ENCODE measurements at places on chromosomes 2 and 18.
A peak's percentile ranks its signal among the peaks of the same experiment; 100 is the strongest.

DNA sequence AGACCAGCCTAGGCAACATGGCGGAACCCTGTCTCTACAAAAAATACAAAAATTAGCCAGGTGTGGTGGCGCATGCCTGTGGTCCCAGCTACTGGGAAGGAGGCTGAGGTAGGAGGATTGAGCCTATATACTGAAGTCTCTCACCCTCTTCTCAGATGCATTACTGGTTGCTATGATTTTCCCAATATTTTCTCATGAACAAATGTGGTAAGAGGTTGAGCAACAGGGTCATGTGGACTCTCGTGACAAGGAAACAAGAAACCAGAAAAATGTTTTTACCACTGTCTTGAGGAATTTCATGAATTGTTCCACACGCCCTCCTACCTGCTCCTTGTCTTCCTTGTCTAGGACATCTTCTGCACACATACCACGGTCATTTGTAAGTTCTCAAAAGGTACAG lies 12.4 kb downstream of the LMAN2L start:
- DNase-seq = peak; percentile 58

DNA sequence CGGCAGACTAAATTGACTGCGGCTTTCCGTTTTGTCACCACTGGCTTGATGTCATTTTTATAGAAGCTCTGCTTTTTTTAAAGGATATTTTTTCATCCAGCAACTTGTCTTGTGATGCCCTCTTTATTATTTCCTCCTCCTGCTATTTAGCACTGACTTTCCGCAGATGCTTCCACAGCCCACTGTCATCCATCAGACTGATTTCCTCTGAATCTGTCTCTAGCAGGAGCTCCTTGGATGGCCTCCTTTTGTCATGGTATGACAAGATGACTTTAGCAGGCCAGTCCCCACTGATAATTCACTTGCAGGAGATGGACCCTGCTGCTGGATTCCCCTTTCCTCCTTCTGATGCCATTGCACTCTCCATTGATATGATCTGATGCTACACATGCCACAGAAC lies 454.6 kb downstream of the TSN start:
- DNase-seq = no peak

GRCh38 chr2:135905679-135906078 lies 29.4 kb upstream of the MCM6 start:
- no peak for DNase-seq

- no peak for DNase-seq
Measured at GRCh38 chr2:146305164-146305563, 1539.7 kb upstream of the ACVR2A start.

- DNase-seq = no peak
Measured at GRCh38 chr2:49335546-49335945, 181.2 kb upstream of the FSHR start.

- DNase-seq = no peak
Measured at GRCh38 chr2:190882856-190883582, 2.4 kb downstream of the GLS start.

- no peak for DNase-seq
Measured at GRCh38 chr2:187310701-187311100, 137.4 kb downstream of the CALCRL start.

- no peak for DNase-seq
Measured at GRCh38 chr2:6352906-6353515, 512.7 kb downstream of the CMPK2 start.

GRCh38 chr2:98504381-98505109 lies 59.9 kb downstream of the INPP4A start:
- DNase-seq = no peak

- no peak for DNase-seq
Measured at GRCh38 chr2:189783451-189783926, 650 bp downstream of the ORMDL1 start.

- no peak for DNase-seq
Measured at GRCh38 chr2:239273280-239274234, 127.3 kb downstream of the HDAC4 start.

- no peak for DNase-seq
Measured at GRCh38 chr2:107618769-107619168, 207.9 kb upstream of the RGPD4 start.

- no peak for DNase-seq
Measured at GRCh38 chr2:111169268-111169667, 48.6 kb downstream of the BCL2L11 start.

DNA sequence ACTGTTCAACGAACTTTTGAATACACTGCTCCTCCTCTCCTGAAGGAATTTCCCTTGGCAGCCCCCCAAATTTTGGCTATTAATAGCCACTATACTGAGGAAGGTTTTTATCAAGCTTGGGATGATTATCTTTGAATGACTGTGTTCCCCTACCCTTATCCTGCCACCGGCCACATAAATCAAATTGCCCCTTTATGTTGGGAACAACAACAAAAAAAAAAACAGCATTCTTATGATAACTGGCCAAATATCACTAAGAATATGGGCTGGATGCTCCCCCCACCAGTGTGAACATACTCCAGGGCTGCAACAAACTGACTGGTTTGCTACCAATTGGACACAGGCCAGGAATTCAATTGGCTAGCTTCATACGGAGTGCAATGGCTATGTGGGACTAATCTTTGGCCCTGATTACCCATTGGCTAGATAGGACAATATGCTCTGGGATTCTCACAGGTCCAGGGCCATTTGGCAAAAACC lies 20.6 kb downstream of the DUSP11 start:
- DNase-seq = no peak

GRCh38 chr2:19682493-19682892 lies 219.3 kb downstream of the TTC32 start:
- no peak for DNase-seq

DNA sequence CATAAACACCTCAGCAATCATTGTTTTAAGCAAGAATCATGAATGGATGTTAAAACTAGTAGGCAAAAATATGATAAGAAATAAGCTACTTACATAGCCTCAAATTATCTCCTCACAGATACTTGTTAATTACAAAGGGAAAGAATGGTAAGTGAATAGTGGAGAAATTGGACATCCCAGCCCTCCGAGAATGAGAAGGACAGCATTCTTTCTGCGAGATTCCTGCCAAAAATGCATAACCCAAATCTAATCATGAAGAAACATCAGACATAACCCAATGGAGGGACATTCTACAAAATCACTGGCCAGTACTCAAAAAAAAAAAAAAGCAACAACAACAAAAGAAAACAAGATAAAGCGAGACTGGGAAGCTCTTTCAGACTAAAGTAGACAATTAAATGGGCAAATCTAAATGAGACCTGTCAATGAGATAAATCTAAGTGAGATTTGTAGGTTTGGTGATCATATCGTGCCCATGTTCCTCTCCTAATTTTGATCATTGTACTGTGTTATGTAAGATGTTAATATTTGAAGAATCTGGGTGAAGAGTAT lies 57.9 kb upstream of the GLI2 start:
- DNase-seq = no peak

GRCh38 chr2:239940861-239941570 lies 84.1 kb downstream of the NDUFA10 start:
- DNase-seq = no peak

GRCh38 chr2:100235098-100235497 lies 87.2 kb downstream of the LONRF2 start:
- DNase-seq = no peak

DNA sequence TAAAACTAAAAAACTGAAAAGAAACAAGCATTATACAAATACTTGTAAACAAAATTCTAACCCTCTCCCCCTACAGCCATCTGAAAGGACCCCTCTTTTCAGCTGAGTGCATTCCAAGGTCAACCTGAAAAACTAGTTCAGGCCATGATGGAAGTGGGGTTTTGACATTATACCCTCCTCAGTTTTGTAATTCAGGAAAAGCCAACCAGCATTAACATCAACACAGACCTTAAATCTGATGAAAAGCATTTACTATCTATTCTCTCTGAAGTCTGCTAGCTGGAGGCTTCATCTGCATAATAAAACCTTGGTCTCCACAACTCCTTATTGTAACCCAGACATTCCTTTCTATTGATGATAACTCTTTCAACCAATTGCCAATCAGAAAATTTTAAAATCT lies 302.2 kb downstream of the CNTNAP5 start:
- DNase-seq = no peak

DNA sequence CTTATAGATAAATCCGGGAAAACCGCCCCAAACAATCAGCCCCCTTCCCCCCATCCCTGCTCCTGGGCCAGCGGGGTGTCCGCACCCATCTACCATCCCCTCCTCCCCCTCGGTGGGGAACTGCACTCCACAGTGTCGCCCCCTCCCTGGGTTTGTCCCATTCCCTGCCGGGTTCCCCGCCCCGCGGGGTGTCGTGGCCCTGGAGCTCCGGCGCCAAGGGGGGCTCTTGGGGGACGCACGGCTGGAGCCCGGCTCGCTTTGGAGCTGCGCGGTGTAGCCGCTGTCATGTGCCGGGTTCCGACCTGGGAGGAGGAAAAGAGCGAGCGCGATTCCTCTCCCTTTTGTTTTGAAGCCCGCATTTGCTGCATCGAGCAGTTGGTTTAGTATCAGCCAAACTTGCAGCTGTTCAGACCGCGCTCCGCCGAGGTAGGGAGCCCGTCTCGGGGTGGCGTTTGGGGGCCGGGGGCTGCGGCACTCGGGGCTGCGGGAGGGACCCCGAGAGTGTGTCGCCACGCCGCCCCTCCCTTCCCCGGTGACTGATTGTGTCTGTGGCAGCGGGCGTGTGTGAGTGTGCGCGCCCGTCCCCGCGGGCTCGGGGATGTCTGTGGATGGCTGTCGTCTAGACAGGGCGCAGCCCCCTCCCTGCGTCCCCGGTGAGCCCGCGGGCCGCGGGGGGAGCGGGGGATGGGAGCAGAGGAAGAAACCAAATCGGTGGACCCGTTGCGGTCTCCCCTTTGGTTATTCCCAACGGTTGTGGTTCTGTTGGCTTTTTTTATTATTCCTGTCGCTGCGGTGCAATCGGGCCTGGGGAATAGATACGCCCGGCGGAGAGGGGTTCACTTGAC lies 797 bp downstream of the CTIF start:
- peak; percentile 56 for DNase-seq

DNA sequence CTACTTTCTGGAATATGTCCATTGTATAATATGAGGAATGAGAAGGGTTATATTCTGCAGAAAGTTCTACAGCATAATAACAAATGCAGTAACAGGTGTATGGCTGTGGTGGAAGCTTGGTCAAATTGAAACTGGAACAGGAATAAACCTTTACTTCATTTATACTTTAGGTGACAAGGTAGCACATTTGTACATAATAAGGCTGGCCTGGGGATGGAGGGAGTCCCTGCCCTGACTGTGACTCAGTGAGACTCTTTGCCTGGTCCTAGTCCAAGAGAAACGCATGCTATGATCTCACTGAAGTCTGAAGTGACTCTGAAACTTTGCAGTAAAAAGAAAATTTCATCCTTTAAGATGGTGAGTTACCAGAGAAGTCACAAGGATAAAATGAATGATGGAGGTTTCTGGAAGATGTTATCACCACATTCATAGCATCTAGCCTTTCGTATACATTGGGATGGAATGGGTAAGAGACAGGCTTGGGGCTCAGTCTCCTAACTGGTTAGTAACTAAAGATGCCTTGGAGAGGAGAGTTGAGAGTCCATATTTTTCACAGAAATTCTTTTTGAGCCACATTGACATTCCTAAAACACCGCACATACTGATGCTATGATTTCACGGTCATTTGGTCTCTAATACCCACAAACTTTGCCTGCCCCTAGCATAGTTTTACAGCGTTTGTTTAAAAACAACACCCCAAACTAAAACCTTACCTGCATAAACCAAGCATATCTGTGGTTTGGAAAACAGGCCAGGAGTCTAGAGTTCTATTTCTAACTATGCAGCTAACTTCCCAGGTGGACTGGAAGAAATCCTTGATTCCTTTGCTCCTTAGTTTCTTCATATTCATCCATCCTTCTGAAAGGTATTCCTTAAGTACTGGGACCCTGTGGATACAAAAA lies 42.4 kb upstream of the NABP1 start:
- DNase-seq = no peak

- DNase-seq = no peak
Measured at GRCh38 chr2:85577386-85578242, at the start of gene VAMP8. VAMP8 (plus strand) TSS chr2:85577586; CDS start chr2:85577647, 61 bp downstream.

DNA sequence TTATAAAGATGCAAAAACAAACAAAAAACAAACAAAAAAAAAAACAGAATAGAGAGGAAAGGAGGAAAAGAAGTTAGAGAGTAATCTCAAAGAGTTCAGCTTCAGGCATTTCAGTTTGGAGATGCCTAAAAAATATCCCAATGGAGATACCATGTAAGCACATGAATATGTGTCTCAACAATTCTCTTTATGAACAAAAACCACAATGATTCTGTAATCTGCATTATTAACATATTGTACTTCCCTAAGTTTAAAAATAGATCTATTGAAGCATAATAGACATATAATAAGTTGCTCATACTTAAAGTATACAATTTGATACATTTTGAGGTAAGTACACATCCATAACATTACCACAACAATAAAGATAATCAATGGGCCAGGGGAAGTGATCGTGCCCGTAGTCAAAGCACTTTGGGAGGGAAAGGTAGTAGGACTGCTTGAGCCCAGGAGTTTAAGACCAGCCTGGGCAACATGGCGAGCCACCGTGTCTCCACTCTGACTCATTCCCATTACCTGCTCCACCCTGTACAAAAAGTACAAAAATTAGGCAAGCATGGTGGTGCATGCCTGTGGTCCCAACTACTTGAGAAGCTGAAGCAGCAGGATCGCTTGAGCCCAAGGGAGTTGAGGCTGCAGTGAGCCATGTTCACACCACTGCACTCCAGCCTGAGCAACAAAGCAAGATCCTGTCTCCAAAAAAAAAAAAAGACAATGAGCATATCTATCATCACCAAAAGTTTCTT lies 158.9 kb downstream of the ATAD2B start:
- DNase-seq = no peak

DNA sequence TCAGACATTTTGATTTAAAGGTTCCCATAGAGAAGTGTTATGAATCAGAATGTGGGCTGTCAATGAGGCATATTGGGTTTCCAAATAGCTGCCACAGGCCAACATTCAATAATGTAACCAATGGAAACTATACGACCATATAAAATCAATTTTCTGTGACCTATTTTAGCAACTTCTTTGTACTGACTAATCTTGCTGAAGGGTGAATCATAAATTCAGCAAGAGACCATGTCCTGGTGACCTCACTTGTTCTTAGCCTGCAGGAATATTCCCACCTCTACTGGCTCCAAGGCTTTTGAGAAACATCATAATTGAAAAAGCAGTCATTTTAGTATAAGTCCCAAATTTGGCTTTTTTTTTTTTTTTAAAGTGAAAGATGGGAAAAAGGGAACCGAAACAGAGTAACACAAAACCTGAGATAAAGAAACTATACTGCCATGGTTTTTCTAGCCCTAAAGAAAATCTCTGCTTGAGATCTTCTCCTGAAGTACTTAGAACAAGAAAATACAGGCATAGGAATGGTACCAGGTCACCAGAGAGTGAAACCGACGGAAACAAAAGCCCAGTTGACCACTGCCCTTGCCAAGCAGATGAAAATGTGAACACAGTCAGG lies 32.1 kb downstream of the PLEKHM3 start:
- DNase-seq = no peak

- no peak for DNase-seq
Measured at GRCh38 chr2:30871980-30872789, 64.9 kb upstream of the CAPN13 start.

- no peak for DNase-seq
Measured at GRCh38 chr18:45317948-45318640, 297.2 kb upstream of the SLC14A2 start.

Measured in tibial nerve (tissue), 4 donors.